Foreskin keratinocyte (primary cell): ENCODE measurements at places on chromosomes 6 and 20. TPM values are rescaled to one million over a fixed set of nuclear protein-coding genes. Genes with fewer than 3 reads are reported as not detected.

ENPP1 gene
- 0.32 and 0.40 TPM in 2 replicates for polyA plus RNA-seq

DNA sequence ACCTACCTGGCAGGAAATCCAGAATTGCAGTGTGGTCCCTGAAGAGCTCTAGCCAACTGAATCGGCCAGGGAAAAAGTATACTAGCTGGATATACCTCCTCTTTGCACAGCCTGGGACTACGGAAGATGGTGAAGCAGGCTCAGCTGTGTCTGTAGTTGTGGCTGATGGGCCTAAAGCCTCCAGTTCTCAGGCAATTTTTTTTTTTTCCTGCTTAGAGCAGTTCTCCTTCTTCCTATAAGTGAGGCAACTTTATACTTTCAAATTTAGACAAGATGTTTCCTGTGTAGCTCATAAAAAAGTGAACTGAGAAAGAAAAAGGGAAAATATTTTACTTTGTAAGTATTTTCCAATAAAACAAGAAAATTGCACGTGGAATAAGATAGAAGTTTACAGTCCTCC is 172.9 kb downstream of the CARMIL1 start:
- no peak for DNase-seq

GRCh38 chr6:39834278-39834677 is 42.1 kb downstream of the DAAM2 start:
- DNase-seq, result no peak

GRCh38 chr20:63976980-63977738 is 2.3 kb downstream of the SAMD10 start:
- DNase-seq, result no peak

DNA sequence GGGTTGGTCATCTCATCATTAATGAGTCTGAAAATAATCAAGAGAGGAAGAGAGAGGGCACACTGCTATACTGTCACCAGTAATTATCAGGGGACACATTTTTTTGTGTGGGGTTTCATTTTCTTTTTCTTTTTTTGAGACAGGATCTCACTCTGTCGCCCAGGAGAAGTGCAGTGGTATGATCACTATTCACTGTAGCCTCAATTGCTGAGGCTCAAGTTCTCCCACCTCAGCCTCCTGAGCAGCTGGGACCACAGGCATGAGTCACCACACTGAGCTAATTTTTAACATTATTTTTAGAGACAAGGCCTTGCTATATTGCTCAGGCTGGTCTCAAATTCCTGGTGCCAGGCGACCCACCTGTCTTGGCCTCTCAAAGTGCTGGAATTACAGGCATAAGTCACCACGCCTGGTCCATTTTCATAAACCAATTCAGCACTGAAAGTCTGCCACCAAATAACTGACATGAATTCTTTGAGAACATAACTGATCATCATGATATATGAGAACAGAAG is 43.3 kb downstream of the EPHA7 start:
- DNase-seq, result no peak
